ENCODE measurements at places on chromosomes 1 and 21.

GRCh38 chr21:39381009-39381408 is 32.1 kb upstream of the HMGN1 start:
- no peak for DNase-seq

- DNase-seq = no peak
Observed at GRCh38 chr1:17732475-17732874, 22.7 kb upstream of the ACTL8 start.

DNA sequence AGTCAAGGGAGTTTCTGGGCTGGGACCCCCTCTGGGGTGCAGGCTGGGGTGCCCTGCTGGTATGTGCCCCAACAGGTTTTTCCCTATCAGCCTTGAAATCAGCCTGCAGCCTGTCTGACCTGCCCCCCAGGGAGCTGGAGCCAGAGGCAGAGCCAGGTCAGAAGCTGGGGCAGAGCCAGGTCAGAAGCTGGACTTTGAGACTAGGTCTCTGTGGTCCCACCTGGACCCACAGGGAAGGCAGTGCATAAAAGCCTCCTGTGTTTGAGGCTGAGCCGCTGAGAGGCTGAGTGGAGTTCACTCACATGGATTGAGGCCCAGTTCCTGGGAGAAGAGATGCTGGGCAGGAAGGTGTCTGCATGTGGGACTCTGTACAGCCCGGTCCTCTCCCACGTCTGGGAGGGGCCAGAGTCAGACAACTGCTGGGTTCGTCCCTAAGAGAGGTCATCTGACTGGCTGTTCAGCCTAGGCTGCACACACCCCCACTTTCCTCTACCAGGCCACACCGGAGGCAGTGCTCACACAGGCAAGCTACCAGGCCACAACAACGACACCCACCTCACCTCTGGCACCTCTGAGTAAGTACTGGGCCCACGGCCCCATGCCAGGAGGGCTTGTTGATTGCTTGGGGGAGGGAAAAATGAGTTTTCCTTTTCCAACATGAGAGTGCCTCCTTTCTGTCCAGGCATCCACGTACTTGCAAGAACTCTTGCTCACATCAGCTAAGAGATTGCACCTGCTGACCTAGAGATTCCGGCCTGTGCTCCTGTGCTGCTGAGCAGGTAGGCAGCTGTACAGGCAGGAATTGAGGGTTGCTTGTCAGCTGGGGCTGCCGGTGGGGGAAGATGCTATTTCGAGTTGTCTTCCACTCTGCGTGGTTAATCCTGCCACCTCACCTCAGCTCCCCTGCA is at the start of gene ANXA9:
Gene ANXA9 (plus strand): TSS at position 488 of the 908 bp plus-strand sequence. CDS start 814 bp downstream, outside the sequence.
- peak; percentile 61 for DNase-seq

- DNase-seq = no peak
Observed at GRCh38 chr21:33650929-33651509, 8.7 kb downstream of the ITSN1 start.

DNA sequence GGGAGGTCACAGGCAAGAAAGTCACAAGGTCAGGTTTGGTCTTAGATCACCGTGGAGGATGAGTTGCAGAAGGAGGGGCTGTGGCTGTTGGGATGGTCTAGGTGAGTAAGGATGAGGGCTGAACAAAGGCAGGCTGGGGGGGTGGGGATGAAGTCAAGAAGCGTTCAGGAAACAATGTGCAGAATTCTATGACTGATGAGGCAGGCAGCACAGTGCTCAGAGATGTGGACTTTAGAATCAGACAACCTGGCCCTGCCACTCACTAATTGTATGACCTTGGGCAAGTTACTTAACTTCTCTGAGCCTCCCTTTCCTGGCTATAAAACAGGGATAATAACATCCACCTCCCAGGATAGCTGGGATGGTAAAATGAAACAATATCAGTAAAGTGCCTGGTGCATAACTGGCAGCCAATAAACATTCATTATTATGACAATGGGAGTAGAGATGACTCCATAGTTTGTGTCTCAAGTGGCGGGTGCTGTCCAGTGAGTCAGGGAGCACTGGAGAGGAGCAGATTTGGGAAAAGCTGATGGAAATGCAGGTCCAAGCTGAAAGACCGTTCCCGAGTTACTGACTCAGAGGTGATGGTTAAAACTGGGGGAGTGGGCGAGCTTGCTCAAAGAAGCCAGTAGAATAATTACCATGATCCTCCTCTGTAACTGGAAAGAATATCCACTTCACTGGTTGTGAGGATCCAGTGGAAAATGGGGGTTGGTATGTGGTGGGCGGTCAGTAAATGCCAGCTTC is 2.1 kb downstream of the TIE1 start:
- no peak for DNase-seq

DNA sequence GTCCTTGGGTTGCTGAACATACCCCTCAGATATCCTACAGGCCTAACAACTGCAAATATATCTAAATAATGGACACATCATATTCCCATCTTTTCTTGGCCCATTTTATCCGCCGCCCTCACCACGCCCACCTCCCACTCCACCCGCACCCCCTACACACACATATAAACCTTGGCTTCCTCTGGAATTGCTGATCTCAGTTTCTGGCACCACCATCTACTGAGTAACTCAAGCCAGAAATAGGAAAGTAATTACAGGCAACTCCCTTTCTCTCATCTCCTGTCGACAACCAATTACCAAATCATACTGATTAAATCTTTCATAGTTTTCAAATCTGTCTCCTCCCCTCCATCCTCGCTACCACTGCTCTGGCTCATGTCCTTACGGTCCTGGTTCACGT is 4.7 kb downstream of the RGS8 start:
- no peak for DNase-seq

DNA sequence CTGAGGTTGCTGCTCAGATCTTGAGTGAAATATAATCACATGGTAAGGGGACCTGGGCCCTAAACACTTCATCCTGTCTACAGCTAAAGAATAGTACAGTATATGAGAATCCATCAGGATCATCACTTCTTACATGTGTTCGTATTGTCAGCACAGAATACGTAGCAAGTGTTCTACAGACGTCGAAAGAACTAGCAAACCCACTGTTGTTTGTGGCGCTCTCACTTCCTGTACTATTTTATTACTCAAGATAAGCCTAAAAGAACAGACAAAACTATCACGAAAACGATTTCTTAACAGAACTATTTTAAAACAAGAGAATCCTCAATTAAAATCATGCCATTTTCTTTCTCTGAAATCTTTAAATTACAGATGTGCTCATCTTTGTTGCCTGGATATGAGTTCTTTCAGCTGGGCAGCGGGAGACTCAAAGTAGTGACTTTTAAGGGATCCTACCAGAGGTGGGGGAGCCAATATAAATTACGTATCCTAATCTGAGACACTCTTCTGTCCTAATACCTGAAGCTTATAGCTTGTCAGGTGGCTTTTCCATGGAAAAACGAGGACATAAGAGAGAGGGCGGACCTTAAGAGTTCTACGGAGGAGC is 724 bp downstream of the ST7L start:
- no peak for DNase-seq

GRCh38 chr1:75764057-75764655 is 21.9 kb upstream of the RABGGTB start:
- no peak for DNase-seq

GRCh38 chr1:168504064-168504837 is 39.5 kb downstream of the XCL2 start:
- no peak for DNase-seq

GRCh38 chr1:108557296-108557695 is 2.6 kb upstream of the EEIG2 start:
- DNase-seq = no peak

- peak; percentile 48 for DNase-seq
Observed at GRCh38 chr1:99766378-99766800, at the start of gene FRRS1. Gene FRRS1 (minus strand): TSS chr1:99766635. CDS start chr1:99748768, 17,867 bp downstream.

GRCh38 chr1:89143484-89143883 is 17.6 kb upstream of the GBP2 start:
- DNase-seq = no peak

DNA sequence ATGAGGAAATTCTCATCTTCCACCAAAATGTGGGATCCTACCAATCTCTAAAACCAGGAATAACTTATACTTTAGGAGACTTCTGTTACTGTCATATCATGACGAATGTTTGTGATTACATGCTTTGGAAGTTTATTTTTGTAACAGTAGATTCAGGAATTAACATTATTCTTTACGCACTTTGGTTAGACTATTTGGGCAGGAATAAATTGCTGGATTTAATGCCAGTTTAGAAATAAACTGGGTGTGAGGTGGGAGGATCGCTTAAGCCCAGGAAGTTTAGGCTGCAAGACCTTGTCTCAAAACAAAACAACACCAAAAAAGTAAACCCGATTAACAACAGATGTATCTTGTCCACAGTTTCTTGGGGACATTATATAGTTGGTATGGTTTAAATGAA is 52.1 kb downstream of the MIGA1 start:
- no peak for DNase-seq

GRCh38 chr1:157277913-157278312 is 139.7 kb upstream of the ETV3 start:
- no peak for DNase-seq

DNA sequence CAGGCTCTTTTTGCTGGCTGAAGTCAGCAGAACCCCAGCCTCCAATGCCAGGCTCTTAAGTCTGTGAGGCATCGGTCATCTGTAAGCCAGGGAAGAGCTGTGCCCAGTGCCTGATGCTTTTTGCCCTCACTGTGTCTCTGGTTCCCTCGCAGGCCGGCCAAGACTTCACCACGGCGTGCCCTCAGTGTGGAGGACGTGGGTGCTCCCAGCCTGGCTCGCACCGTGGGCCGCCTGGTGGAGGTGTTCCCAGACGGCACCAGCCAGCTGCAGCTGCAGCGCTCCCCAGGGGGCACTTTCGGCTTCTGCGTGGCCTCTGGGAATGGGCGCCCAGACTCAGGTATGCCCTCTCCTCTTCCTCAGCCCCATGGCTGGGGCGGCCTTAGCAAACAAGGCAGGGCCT is 32.5 kb downstream of the KIAA1614 start:
- DNase-seq = no peak

GRCh38 chr21:22758478-22758877 is 1760.3 kb downstream of the NCAM2 start:
- no peak for DNase-seq

GRCh38 chr1:167714098-167714438 is 7.7 kb upstream of the MPZL1 start:
- no peak for DNase-seq

DNA sequence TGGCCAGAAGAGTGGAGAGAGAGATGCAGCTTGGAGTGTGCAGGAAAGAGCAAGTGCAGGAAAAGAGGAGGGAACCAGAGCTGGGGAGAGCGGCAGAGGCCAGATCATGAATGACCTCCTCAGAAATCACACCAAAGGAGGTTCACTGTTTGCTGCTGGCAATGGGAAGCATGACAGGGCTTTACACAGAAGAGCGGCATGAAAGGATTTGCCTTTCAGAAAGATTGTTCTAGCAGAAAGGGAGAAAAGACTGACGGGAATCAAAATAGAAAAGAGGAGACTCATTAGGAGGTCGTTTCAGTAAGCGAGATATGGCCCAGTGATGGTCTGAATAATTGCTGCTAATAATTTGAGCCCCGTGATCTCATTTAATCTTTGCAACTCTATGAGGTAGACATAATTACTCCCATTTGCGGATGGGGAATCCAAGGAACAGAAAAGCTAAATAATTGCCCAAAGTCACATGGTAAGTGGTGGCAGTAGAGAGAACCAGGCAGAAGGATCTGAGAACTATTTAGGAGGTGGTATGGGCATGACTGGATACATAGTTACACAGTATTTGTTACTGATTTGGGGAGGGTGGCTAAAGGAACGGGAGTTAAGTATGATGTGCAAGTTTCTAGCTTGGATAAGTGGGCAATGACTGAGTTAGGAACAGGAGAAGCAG is 12.5 kb upstream of the HNRNPR start:
- DNase-seq = no peak

DNA sequence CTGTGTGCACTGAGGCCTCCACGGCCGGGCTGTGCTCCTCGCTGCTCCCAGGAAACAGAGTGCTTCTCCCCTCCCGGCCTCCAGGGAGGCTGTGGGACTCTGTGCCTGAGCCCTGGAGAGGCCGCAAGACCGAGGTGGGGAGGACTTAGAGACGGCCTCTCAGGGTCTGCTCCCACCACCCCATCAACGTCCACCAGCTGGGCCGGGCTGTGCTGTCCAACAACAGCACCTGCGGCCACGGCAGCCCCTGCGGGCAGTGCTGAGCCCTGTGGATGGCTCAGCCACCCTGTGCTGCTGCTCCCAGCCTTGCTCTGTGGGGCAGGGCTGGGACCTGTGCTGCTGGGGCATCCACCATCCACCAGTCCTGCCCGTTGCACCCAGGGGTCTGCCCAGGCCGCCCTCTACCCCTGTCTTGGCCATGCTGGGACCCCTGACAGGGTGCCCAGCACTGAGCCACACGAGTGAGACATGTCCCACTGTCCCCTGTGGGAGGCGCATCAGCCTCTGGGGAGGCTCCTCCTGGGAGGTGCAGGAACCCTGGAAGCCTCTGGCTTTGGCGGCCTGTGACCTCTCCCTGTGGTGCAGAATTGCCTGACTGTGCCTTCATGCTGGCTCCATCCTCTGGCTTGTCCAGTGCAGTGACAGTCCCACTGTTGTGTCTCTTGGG is 31.2 kb upstream of the LRRC3 start:
- no peak for DNase-seq

DNA sequence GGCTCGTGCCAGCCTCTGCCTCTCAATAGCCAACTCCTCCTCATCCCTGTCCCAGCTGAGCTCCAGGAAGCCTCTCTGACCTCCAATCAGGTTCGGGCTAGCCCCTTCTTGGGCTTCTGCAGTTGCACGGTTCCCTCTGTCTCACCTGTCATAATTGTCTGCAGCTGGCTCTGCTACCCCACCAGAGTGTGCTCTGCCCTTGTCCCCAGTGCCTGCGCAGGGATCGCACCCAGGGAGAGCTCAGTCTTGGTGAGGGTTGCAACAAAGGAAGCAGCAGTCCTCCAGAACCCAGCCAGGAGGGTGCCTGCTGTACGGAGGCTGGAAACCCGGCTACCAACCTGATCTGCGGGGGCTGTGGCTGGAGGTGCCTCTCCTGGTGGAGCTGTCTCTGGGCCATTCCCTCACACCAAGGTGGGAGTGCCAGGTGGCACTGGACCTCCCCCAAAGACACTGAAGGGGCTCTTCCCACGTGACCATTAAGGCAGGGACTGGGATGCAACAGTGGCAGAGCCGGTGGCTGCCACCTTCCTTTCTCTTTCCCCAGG is 63.5 kb upstream of the DMRTB1 start:
- DNase-seq = no peak

DNA sequence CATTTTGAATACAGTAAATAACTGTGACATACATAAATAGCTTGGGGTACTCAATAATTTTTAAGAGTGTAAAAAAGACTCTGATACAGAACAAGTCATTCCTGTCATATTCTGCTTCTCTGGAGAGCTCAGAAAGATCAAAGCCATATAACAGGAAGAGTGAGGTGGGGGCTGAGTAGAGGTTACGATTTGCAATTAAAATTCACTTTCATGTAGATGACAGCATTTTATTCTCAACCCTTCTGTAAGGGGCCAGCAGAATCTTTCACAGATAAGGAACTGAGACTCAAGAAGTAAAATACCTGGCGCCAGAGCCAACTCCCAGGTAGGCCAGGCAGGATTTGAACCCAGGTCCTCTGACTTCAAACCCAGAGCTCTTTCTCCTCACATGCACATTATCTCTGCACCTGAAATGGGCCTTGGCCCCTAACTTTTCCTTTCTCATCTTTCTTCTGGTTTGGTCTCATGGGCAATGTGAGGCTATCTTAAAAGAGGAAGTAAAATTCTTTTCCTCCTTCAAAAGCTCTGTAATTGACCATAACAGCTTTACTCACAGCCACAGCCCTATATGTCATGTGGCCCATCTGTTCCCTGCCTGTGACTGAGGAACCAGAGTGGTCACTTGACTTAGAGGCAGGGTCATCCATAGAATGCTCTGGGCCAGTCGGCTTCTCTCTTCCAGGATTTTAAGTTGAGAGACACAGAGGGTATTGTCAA is 80.9 kb upstream of the SYT6 start:
- DNase-seq = no peak

Measured in SK-N-DZ (cell line).